GM20000 (cell line): ENCODE measurements at places on chromosomes 5 and 9.

GRCh38 chr9:37617832-37618231, 25.4 kb upstream of the TOMM5 start:
- DNase-seq, result no peak

- no peak for DNase-seq
These were observed 516.6 kb upstream of the CLINT1 start for GRCh38 chr5:158375531-158375930.

GRCh38 chr5:134022333-134022732, 17.6 kb upstream of the VDAC1 start:
- no peak for DNase-seq

- no peak for DNase-seq
These were observed 119.4 kb downstream of the VCAN start for GRCh38 chr5:83590966-83591365.

DNA sequence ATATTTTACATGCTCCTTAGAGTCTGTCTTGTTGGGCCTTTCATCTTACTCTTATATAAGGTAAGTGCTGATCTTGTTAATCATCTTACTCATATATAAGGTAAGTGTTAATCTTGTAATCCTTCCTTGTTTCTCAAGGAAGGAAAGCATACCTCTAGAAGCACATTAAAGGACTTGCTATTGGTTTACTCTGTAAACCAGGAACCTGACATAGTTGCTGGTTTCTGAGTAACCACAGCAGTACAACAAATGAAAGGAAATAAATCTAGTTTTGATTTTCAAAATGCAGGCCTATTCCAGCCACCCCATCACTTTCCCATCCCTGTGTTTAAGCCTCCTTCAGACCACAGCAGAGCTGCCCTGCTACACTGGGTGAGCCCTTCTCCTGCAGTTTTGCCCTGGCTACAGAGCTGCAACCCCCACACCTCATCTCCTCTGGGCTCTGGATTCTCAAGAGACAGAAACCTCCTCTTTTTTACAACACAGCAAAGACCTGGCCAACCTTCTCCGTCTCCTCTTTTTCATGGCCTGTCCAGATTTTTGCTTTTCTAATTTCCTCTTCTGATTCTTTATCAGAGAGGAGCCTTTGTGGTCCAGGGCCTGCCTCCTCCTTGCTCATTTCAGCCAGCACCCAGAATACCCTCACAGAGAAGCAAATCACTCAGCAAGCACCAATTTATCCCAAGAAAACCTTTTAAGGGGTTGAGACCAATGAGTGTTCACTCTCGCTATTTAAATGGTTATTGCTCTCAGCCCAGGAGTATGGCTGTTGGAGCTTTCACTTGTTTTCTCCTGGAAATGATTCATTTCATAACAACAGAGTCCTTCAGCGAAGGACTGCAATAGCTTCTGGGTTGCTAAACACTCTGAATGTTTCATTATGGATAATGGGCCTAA, 103.2 kb downstream of the FSTL4 start:
- no peak for DNase-seq

- no peak for DNase-seq
These were observed 72.5 kb downstream of the CEP120 start for GRCh38 chr5:123350742-123351141.

DNA sequence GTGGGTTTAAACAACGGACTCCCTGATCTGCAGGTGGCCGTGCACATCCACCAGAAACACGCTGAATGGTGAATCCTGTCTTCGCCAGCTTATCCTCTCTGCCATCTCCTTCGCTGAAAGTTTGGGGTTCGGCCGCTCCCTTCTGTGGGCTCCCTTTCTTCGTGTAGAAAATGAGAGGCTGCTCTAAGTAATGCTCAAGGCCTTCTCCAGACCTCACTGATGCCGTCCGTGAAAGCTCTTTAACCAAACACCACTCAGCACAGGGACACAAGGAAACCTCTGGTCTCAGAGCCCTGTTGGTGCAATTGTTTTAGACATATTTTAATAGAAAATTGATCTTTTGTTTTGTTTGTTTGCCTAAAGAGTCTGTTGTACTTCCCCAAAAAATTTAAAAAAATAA, 596.5 kb downstream of the IRX1 start:
- DNase-seq, result no peak

- DNase-seq, result no peak
These were observed 63.5 kb downstream of the ROR2 start for GRCh38 chr9:91886414-91887076.

DNA sequence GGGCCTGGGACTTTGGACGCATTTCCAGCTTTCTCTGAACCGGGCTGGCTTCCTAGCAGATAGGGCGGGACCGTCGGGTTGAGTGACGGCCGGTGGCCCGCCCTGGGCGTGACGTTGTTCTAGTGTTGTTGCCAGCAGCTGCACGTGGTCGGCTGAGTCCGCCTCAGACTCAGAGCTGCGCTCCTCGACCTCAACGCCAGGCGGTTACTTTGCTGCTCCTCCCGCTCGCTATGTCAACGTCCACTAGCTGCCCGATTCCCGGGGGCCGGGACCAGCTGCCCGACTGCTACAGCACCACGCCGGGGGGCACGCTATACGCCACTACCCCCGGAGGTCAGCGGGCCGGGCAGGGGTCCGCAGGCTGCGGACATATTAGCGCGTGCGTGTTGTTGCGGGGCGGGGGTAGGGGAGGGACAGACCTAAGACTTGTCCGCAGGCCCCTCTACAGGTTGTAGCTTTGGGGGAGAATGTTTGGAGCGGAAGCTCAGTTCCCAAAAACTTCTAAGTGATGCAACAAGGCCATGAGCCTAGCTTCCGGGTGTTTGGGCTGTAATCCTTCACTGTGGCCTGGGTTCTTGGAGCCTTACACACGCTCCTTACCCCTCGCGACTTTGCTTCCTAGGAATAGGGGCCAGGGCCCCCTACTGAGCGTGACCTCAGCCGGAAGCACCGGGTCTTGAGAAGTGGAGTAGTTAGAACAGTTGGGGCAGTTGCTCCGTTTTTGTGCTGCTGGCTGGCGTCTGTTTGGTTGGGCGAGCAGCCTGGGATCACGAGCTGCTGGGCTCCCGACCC, at the start of gene EIF4EBP3:
Gene EIF4EBP3 (plus strand): TSS at position 155 of the 792 bp plus-strand sequence. CDS start 76 bp downstream, at position 231.
- peak; percentile 85 for DNase-seq

DNA sequence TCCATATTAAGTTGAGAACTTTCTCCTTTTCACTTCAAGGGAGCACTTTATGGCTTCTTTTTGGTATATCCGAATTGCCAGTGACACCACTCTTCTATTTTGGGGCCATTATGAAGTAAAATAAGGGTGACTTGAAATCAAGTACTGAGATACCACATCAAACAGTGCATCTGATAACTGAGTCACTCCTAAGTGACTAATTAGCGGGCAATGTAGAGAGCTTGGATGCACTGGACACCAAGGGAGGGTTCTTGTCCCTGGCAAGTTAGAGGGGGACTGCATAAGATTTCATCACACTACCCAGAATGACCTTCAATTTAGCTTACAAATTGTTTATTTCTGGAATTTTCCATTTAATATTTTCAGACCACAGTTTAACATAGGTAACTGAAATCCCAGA, 813.9 kb upstream of the CDH10 start:
- DNase-seq, result no peak

DNA sequence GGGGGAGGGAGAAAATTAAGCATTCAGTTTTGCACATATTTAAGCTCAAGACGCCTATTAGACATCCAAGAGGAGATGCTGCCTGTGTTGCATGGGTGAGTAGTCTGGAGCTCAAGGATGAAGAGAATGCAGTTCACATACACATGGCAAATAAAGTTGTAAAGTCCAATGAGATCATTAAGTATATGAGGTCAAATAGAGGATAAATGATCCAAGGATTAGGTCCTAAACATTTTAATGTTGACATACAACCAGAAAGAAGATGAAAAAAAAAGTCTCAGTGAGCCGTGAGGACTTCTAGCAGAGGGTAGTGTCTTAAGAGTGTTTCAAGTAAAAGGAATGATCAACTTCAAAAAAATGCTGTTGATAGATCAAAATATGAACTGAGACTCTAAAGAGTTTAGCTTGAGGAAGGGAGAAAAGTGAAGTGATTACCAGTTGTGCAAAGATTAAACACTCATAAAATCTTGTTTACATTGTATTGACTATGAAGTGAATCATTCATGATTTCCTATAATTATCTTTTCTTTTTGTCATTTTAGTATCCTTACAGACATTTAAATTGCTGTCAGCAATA, 251.8 kb downstream of the ZNF608 start:
- no peak for DNase-seq

GRCh38 chr5:93596676-93597490, 13.9 kb downstream of the NR2F1 start:
- DNase-seq, result no peak

DNA sequence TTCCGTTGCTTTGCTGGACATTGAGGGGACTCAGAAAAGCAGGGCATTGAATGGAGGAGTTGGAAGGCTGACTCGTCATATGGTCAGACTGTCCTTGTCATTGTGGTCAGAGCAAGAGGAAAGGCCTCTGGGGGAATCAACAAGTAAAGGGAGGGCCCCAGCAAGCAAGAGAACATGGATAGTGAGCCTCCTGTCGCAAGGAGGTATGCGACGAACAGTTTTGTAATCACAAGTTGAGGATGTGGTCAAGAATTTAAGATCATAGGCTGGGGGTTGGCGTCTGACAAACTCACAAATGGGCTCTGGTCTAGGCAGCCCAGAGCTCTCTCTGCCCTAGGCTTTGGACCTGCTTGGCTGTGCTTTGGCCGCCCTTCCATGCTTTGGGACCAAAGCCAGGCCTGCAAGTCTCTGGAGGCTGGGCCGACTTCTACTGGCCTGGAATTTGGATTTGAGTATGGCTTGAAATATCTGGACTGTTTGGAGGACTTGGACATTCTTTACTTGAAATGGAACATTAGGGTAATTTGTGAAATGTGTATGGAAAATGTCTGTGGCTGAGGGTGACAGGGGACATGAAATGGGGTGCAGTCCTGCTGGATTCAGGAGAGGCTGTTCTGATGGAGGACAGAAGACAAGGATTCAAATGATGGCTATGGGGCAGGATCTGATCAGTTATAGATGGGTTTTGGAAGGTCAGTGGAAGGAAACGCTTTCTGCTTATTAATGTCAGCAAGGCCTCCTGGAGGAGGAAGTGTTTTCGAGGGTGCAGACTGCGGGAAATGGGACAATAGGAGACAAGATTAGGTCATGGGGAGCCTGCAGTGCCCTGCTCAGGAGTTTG, 19.2 kb upstream of the NDST1 start:
- no peak for DNase-seq

GRCh38 chr5:10059556-10059955, 190.1 kb downstream of the ATPSCKMT start:
- DNase-seq, result peak; percentile 32

- DNase-seq, result no peak
These were observed 80.1 kb upstream of the CACNA1B start for GRCh38 chr9:137797206-137798120.

DNA sequence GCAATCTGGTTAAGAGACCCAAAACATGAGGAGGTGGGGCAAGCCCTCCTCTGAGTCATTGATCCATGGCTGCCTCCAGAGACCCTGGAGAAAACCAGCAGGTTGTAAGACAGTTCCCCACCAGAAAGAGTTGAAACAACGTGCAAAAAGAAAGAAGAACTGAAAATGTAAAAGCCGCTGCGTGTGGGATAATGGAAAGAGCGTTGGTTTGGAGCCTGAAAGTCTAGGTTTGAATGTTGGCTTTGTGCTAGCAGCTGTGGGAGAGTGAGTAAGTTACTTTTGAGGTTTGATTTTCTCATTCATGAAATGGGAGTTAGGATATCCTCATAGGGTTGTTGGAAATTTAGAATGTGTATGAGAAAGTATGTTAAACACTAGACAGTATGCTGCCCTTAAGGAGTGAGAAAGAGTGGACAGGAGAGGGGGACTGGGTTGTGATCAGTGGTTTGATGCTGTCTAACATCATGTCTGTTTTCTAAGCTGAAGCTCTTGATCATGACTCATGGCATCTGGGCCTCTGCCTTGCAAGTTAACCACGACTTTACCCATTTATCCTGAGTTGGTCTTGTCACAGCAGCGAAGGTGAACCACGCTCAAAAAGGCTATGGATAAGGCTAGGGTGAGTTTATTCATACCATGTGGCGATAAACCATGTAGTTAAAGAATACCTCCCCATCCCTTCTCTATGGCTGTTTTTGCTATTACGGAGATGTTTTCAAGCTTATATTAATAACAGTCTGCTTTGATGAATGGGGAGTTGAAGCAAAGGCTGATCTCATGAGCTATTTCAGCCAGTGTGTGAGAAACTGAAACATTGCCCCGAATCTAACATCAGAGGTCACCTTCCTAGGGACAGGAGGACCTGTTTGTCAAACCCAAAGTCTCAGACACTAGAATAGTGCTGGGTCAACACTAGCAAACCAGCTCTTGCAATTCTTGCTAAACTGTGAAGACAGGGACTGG, 41.3 kb downstream of the ZNF366 start:
- peak; percentile 74 for DNase-seq

DNA sequence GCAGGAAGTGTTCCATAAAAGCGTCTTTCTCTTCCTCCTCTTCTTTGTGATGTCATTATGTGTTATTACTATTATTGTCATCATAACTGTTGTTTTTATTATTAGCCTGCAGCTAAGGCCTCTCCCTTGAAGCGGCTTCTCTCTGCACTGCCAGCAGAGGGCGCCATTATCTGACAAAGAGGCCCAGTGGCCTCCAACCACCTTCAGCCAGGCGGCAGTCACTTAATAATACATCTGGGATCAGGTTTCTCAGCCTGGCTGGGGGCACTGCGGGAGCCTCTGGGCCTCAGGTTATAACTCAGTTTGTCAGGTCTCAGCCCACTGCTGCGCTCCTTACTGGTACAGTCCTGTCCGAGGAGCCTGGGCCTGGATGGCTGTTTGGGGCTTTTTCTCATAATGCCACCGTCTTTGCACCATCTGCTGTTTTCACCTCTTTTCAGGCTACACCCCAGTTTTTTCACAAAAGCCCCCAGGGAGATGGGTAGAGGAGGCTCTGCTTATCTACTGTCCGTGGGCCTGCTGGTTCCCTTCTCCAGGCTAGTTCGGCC, 281.9 kb downstream of the NSG2 start:
- DNase-seq, result peak; percentile 70
